Right hindlimb (tissue), 1 donor: ENCODE measurements at places on chromosomes 12 and 14.

DNA sequence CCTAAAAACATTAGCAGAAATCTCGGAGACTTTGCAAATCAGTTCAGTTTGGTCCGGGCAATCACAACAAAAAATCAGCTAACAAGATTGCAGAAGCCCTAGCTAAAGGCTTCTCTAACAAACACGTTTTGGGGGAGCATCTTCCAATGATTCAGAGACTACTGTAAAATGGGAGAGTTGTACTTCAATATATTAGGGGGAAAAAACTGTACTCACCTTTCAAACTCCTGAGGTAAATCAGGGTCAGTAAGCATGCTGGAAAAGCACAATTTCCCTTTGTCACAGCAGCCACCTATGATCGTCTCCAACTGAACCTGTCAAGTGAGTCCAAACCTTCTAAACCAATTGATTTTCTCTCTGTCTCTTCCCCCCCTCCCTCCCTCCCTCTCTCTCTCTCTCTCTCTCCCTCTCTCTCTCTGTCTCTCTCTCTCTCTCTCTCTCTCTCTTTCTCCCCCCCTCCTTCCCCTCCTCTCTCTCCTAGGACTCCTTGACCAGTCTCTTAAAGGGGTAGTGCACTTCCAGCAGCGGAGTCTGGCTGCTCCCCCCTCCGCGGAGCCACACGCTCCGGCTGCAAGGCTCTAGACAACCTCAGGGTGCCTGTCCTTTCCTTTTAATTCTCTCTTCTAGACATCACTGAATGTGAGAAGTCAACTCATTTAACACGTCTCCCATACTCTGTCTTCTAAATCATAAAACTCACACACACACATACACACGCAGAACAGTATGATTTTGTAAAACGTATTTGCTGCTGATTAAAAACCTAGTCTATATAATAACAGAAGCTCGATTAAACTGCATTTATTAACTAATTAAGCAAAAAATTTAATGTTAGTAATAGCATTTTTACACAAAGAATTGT lies at the start of gene SOX5:
SOX5 (minus strand) TSS at position 323 of the 862 bp plus-strand sequence; CDS start at position 254, 69 bp downstream.
- DNase-seq: peak; percentile 74

GRCh38 chr12:130977743-130978095 lies 24.0 kb downstream of the ADGRD1 start:
- no peak for DNase-seq

- DNase-seq: no peak
Observed at GRCh38 chr14:103569408-103569807, 6.6 kb downstream of the COA8 start.

DNA sequence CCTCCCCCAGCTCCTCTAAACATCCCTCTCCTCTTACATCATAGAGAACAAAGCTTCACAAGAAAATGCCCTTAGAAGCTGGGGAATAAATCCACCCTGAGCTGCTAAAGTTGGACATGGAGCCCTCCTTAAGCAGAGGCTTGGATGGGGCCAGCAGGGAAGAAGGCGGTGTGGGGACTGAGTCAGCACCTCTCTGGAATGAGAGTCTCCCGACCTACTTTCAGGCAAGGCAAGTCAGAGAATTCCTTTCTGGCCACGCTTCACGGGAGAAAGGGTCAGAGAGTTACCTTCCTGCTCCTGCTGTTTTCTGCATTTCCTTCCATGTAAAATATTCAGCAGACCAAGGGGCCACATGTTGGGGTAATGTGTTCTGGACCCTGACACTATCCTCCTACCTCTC lies 113.3 kb upstream of the PRB2 start:
- DNase-seq: no peak

GRCh38 chr12:89437231-89437630 lies 84.9 kb upstream of the DUSP6 start:
- no peak for DNase-seq

DNA sequence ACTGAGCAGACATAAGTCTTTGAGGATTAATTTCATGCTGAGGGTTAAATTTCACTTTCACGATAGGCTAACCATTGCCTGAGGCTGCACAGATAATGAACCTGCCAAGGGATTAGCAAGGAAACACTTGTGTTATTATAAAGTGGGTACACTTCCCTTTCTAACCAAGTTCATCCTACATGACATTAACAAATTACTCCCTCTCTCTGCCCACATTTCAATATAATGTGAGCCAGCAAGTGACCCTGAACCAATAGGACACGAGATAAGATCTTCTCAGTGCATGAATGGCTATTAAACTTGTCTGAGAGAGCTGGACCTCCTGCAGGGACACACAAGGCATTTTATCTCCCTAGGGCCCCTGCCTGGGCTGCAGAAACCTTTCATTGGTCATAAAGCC lies 173.5 kb downstream of the PAX9 start:
- DNase-seq: no peak

- DNase-seq: no peak
Observed at GRCh38 chr12:100403446-100403845, 46.6 kb downstream of the SLC17A8 start.

DNA sequence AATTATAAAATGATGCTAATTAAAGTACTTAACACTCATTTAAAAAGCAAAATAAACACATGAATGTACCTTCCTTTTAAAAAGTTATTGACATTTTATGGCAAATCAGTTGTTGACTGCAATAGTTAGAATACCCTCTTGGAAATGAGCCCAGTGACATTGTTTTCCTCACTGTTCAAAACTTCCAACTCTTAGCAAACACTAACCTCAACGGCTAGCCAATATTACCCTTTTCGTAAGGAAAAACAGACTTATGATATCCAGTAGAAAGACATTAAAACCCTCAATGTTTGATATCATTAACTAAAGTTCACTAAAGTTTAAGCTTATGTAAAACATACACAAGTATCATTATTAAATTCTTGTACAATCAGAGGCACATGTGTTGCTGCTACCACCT lies 83.6 kb downstream of the EPS8 start:
- no peak for DNase-seq

DNA sequence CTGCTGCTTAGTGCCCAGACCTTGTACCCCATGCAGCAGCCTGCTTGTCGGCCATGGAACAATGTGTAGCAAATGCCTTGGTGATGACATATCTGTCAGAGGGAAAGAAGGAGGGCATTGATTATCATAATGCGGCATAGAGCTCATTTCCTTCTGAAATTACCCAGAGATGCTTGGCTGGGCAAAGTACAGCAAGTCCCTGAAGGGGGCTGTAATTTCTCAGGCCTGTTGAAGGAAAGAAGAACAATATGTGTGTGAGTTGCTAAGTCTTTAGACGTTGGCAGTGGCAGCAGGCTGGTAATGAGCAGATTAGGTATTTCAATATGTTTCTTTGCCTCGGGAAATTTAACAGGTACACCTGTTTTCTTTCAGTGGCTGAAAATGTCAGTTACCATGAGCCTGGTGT lies 128.6 kb downstream of the CRADD start:
- DNase-seq: no peak

DNA sequence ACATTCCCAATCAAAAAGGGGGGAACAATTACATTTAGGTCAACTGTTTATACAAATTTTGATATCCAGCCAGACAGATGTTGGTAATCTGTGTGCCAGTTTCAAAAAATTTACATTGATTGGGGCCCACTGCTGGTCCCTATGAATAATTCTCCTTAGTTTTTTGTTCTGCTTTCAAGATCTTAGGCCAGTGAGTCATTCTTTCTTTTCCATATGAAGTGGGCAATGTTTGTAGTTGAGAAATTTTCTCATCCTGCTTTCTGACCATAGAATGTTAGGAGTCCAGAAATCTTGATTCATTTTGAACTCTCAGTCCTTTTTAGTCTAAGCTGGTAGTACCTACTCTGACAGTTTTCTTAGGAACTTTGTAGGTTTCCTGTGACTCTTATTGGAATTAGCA lies 244.3 kb downstream of the DIO2 start:
- DNase-seq: no peak
